ENCODE measurements at places on chromosomes 12 and 14.

DNA sequence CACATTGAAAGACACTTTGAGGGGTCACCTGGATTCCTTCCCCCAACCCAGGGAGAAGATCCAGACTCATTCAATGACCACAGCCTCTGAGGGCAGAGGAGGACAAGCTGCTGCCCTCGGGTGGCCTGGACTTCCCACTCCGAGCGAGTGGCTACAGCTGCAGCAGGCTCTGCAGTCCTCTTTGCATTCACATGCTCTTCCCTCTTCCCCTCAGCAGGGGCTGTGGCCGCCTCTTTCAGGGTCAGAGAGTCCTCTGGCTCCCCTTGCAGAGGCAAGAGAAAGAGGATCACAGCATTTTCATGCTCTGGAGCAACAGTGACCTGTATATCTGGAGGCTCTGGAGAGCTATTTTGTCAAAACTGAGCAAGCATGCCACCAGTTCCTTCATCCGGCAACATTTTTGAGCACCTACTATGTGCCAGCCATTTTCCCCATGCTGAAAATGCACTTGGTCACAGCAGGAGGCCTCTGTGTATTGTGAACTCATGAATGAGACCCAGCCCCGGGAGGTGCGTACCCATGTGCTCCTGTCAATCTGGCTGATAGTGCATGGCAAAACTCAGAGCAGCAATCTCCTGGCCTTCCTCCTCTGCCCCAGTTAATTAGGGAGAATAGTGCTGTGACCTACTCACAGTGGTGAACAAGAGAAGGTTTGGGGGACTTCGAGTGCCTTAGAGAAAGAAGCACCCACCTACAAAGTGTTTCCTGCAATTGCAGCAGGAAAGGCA is 42.9 kb upstream of the KCNA5 start:
- peak; percentile 77 for DNase-seq

- DNase-seq = peak; percentile 100
These were observed 72.2 kb downstream of the DENND5B start for GRCh38 chr12:31518680-31519227.

DNA sequence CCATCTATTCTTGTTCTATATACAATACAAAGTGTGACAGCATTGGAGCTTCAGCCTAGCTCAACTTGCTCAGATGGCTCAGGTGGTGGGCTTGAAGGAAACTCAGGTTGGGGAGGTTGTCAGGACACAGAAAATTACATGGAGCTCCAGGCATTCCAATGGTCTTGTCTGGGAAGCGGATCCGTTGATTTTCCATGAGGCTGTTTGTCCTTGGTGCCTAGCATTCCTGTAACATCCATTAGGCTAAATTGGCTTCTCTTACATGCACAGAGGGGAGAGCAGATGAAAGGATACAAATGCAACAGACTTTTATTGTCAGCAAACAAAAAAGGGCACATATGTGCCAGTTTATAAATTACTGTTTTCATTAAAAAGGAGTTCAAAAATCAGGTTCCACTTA is 75.5 kb upstream of the OTX2 start:
- DNase-seq = peak; percentile 53

- DNase-seq = no peak
These were observed 67.4 kb downstream of the ADGRD1 start for GRCh38 chr12:131021154-131021541.

GRCh38 chr12:22122359-22122758 is 76.3 kb downstream of the CMAS start:
- no peak for DNase-seq

DNA sequence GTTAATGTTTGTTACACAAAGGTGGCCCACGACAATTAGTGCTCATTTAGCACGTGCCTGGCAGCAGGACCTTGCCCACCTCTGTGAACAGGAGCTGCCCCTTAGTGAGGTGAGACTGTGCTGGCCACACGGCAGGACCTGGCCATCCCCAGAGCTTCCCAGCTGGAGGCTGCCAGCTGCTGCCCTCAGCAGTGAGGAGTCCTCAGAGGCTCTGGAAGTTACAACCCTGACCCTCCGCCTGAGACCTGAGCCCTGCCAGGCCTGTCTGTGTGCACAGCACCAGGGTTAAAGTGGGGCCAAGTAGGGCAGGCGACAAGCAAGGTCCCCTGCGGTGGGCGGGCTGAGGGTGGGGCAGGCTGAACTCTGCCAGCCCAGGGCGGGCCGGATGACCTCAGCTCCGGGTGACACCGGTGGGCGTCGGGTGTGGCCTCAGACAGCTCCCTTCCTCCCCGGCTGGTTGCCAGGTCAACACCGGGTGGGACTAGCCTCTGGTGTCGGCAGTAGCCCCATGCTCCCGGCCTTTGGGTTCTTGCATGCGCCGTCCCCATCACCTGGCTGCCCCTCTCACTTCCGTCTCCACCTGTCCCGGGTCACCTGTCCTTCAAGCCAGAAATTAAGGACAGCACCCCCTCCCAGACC is 9.2 kb upstream of the LBHD2 start:
- peak; percentile 57 for DNase-seq

GRCh38 chr12:97637770-97638169 is 175.2 kb downstream of the RMST start:
- peak; percentile 91 for DNase-seq

GRCh38 chr14:70597731-70598130 is 2.7 kb downstream of the MED6 start:
- DNase-seq = no peak

DNA sequence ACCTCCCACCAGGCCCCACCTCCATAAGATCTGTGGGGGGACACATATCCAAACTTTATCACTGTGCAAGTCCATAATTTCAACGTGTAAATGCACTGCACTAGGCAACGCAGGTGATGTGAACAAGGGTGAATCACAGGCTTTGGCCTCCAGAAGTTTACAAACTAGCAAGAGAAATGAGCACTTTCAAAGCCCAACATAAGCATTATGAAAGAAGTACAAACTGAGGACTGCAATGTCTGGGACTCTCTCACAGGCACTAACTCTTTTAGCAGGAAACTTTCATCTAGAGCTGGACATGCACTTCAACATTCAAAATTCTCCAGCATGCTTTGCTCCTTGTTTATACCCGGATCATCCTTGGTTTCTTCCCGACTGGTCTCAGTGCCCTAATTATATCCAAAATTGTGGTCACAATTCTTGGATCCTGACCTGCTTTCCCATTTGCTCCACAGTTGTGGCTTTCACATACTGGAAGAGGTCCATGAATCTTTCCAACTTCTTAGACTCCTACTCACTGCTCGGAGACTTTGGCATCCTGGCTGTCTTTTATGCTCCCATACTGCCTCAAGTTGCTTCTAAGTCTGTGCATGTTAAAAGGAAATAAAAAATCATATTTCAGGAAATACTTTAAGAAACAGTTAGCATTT is 44.9 kb upstream of the STRAP start:
- no peak for DNase-seq

DNA sequence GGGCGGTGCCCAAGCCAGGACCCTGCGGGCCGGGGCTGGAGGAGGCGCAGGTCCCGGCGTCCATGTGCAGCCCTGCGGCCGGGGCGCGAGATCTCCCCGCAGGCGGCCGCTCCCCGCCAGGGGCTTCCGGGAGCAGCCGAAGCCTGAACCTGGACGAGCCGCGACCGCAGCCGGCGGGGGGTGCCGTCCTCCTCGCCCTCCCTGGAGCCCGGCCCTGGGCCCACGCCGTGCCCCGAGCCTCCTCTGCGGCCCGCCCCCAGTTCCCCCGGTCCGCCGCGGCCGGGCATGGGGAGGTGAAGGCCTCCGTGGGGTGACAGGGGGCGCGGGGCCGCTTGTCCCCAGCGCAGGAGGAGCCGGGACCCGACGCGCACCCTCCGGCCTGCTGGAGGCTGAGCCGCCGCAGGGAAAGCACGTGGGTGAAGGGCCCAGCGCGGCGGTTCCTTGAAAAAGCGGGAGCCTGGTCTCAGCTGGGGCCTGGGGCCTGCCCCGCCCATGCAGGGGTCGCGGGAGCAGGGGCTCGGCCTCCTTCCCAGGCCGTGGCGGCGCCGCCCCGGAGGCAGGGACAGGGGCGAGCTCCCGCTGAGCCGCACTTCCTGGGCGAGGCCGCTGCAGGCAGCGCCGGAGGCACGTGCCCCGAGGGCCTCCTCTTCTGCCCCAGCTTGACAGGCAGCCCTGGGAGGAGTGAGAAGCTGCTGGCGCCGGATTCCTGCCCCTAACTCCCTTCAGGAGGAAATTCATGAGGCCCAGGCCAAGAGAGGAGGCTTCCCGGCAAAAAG is 55.6 kb upstream of the PPP2R5C start:
- DNase-seq = peak; percentile 66

DNA sequence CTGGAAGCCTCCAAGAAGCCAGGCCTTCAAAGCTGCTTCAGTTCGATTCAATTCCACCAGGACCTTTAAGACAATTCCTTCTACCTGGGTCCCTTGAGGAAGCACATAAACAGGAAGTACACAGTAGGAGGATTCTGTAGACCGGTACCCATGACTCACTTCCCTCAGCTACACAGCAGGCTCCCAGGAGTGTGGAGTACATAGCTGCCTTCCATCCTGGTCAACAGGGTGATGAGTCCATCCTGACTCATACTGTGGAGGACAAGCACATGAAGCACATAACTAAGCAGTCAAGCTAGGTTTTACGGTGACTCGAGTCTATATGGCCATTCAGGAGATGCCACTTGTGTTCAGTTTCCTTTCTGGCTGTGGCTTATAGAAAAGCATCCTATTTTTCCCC is 197.6 kb upstream of the RBM19 start:
- DNase-seq = no peak

DNA sequence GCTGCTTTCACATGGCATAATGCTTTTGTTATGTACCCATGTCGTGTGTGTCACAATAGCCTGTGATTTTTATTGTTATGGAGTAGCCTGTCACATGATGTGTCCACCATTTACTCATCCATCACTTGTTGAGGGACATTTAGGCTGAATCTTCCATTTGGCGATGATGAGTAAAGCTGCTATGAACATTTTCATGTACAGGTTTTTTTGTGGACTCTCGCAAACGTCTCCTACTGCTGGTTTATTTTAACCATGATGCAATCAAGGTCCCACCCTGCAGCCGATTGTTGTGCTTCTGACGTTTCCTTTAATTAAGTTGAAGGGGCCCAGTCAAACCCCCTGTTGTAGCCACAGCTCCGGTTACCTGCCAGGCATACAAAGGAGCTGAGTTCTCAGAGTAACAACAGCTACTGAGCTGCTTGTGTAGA is 63.2 kb downstream of the ZNF664 start:
- DNase-seq = peak; percentile 62
